A549 treated with CORT108297 at 1 μM for 4 hours (cell line): ENCODE measurements at places on chromosomes 5 and 9. TPM values are rescaled to one million over a fixed set of nuclear protein-coding genes. Genes with fewer than 3 reads are reported as not detected.

The GPR21 gene
- 0.06 TPM in 1 of 5 replicates, not detected in the others for total RNA-seq

The POLE3 gene
- total RNA-seq = 108 to 128 TPM (median 112 TPM) in 5 replicates

The TMEM8B gene
- 2.5 to 3.7 TPM (median 3.4 TPM) in 5 replicates for total RNA-seq

The PRDM9 gene
- not detected in 5 replicates for total RNA-seq
